ENCODE measurements at places on chromosomes 12 and 14.

DNA sequence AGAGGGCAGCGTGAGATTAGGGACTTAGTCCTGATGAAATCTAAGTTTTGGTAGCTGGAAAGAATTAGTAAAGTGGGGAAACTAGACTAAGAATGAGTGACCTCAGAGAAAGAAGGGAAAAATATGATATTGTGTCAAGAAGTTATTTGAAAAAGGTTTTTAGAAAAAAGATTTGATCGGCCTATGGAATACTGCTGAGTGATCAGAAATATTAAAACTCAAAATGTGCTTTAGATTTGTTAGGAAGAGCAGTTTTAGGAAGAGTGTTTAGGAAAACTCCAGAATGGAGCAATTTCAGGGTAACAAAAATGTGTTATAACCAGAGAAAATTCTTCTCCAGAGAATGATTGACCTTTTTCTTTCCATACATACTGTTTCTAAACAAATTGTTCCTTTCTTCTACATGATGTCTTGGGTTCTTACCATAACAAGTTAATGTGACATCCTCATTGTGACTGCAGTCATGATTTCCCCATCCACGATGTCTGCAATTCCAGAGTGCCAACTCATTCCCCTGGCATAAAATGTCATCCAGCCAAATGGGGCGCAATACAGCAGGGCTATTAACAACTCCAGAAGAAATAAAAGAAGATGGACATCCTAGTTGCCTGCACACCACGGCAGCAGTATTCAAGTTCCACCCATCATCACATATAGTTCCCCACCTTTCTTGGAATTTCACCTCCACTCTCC lies 11.8 kb downstream of the CD163L1 start:
- DNase-seq = no peak

- DNase-seq = no peak
These were observed 84.9 kb downstream of the ZFC3H1 start for GRCh38 chr12:71578694-71579258.

DNA sequence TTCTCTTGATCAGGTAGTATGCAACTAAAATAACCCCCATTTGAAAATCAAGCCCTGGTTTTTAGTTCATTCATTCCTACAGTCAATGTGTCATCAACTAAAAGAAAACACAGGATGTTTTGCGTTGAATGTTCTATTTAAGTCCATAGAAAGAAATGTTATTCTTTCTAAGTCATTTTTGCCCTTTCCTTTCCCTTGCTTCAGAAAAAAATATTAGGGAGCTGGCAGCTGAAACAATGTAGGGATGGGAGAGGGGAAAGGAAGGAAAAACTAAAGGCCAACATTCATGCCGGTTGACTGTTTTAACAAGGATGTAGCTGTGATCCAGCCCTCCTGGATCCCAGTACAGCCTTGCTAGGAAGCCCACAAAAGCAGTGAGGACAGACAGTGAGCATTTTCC lies 155.1 kb downstream of the BTG1 start:
- no peak for DNase-seq

DNA sequence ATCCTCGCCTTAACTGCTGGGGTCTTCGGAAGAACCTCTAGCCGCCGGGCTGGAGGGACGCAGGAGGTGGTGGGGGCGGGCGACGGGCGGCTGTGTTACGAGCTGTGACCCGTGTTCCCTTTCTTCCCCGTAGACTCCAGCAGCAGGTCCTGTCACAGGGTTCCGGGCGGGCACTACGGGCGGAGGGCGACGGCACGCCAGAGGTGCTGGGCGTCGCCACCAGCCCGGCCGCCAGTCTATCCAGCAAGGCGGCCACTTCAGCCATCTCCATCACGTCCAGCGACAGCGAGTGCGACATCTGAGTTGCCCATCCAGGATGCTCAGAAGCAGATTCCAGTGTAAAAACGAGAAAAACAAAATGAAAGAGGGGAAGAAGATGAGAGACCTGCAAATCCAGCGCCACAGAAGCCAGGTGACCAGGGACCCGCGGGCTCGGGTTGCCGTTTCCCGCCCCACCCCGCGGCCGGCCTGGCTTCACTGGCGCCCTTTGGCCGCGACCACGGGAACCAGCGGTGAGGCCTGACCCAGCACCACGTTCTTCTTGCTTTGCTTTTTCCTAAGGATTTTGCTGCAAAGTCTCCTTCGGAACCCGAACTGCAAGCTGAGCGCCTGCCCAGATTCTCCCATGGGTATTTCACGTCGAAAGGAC lies 2.1 kb downstream of the SIX6 start:
- no peak for DNase-seq

- no peak for DNase-seq
These were observed 275.0 kb downstream of the AKAP6 start for GRCh38 chr14:32603992-32604565.

DNA sequence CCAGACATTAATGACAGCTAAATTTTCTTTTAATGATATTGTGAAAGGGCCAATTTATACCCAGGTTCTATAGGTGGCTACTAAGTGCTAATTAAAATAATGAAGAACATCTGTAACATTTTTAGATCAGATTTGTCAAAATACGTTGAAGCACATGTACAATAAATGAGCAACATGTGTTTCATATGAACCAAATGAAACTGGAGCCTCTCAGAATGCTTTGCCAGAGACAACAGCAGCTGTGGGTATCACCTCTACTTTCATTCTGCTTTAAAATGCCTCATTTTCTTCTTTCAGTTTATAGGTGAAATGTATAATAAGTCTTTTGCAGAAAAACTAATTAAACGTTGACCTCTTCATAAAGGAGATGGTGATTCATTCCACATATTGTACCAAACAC lies 26.1 kb upstream of the MYF6 start:
- DNase-seq = no peak

DNA sequence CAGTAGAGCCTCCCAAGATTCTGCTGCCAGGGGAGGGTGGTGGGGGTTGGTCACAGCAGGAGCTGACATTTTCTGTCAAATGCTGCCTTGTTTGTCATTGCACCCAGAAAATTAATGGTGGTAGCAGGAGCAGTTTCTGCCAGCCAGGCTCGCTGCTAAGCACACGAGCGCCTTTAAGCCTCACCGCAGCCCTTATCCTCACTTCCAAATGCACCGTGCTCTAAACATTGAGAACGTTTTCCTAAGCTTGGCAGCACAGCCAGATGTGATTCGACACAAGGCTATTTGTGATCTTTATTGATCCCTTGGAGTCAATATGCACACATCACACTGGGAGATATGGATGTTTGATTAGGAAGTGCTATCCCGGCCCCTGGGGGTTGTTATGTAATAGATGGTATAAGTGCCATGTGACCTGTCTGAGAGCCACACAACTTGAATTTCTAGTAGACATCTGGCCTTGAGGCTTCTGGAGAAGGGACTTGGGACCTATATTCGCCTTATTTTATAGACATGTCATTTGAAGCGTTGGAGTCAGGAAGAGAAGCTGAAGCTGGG lies 31.6 kb upstream of the BEGAIN start:
- no peak for DNase-seq

DNA sequence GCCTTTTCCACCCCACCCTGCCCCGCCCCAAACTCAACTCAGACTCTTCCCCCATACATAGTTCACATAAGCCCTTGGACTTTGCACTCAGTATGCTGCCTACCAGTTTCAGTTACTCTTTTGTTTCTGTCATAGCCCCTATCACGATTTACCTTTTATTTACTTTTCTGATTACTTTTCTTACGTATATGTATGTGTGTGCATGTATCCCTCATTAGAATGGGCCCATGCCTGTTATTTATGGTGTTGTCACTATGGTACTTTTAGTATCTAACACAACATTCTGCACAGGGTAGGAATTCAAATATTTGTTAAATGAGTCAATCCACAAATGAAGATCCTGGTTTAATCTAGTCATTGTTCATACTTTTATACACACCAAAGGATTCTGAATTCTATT lies 16.5 kb upstream of the LUM start:
- DNase-seq = peak; percentile 89

DNA sequence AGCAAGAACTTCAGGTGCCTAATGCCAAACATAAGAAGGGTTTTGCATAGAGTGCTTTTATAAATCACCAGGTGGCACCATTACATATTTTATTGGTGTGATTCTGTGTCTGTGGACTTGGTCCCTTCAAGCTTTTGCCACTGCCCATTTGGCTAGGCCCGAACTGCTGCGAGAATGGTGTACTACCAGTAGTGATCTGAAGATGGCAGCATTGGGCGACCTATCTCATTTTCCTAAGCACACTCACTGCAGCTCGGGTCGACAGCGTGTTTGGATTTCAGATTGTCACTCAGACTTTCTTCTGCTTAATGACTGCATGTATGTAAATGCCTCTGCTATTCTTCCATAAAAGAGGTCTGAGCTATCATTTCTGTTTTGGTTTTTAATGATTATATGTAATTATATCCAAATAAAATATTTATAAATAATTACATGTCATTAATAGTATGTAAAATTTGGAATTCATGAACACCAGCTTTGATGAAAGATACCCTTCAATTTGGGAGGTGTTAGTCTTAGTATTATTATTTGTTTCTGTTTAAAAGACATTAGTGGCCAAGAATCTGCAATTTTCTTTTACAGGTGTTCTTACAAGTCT lies 78.5 kb downstream of the TPH2 start:
- peak; percentile 81 for DNase-seq

DNA sequence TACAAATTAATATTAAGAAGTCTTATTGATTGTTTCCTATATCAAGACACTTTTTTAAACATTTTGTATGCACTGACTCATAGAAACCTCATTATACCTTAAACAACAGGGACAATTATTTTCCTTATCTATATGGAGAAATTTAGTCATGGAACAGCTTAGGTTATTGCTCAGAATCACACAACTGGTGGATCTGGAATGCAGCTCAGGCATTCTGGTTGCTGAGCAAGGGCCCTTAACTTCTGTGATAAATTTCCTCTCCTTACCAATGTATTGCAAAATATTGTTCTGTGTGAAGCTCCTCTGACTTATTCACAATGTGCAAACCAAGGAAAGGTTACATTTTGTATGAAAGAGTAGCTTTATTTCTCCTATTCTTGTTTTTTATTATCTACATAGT lies 817.8 kb downstream of the LRFN5 start:
- no peak for DNase-seq

- no peak for DNase-seq
These were observed 99.2 kb downstream of the PRICKLE1 start for GRCh38 chr12:42490261-42490842.

DNA sequence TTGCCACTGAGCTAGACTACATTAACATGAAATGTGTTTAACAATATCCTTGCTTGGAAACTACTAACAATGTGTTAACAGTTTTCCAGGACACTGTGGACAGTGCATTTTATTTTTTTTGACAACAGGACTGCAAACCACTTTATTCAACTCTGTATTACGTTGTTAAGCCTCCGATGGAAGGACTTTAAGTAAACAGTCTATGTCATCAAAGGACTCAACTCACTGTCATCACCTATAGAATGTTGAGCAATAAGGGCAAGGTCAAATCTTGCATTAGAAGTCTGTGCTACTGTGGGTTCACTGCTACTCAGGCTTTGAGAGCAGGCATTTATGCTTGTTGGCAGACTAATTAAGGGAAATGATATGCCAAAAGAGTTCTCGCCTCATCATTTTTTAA lies 483.7 kb downstream of the FLRT2 start:
- no peak for DNase-seq

GRCh38 chr12:12356467-12356895 lies 397 bp upstream of the BORCS5 start:
- no peak for DNase-seq

DNA sequence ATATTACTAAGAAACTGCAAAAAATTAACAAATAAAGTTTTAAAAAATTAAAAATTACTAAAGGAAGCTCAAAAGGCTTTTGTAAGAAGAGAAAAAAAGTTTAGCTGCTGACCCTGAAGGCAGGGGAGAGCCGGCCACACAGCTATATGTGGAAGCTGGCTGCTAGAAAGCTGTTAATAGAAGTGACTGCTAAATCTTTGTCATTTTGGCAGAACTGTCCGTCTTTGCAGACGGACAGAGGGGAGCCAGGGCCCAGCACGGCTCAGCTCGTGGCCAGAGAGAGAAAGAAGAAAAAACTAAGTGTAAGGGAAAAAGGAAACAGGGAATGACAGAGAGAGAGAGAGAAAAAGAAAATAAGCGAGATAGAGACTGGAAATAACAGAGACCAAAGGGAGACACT lies 27.9 kb downstream of the PRMT8 start:
- no peak for DNase-seq
